COR-L47 (cell line): ENCODE measurements at places on chromosomes 1 and 21.
A peak's percentile ranks its signal among the peaks of the same experiment; 100 is the strongest.

GRCh38 chr1:15346346-15347030, 63.2 kb upstream of the EFHD2 start:
- no peak for DNase-seq

GRCh38 chr1:39410915-39411436, 80.5 kb upstream of the BMP8A start:
- peak; percentile 13 for DNase-seq

DNA sequence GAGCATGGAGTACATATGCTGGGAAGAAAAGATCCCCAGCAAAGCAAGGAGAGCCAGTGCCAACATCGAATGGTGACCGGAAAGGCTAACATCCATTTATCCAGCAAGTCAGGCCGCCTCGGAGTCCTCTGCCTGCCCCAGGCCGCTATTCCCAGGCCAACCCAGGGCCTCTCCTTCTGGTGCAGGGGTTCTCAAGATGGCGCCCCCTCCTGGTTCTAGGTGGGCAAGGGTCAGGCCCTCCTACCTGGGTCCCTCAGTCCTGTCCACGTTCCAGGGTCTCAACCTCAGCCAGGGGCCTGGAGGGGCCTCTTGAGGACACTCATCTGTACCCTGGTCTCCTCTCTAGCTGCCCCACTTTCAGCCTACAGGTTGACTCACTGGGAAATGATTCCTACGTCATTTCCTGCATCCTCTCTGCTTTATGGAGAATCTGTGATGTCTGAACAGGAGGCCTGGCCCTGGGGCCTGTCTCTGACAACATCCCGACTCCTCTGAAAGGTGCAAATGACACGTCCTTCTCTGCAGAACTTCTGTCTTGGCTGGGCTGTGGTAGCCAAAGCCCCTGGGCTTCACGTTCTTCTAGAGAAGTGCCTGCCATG, 145.3 kb downstream of the PSMG1 start:
- DNase-seq, result no peak

DNA sequence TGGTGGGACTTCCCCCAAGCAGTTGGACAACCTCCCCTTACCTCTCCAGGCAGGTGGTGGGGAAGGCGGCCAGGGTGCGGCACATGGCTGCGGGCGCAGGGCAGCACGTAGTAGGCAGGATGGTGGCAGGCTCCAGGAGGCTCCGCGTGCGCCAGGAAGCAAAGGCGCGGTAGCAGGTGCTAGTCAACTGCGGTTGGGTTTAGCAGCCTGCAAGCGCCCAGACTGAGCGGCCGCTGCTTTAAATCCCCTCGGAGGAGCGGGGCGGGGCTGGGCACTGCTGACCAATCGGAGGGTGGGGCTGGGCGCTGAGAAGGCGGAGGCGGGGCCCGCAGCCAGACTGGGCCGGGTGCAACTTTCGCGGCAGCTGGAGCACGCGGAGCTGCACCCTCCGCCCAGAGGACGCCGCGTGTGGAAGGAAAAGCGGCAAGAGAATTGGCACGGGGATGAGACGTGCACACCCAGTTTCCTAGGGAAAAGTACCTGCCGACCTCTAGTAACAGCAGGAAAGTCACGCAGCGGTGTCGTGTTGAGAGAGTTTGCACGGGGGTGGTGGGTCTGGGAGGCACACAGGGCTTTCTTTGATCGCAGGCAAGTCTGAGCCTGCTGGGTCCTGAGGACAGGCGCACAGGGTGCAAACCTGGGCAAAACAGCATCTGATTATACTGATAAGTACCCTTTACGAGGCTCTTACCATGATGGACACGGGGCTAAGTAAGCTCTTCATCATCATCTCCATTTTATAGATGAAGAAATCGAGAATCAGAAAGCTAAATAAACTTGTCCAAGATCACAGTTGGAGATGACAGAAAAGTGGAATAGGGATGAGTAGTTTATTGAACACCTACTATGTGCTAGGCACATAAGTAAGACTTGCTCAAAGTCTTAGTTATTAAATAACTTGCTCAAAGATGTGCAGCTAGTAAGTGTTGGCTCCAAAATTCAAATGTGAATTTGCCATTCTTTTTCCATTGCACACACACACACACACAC, at the start of gene RGS16:
RGS16 (minus strand) TSS at position 215 of the 990 bp plus-strand sequence; CDS start at position 85, 130 bp downstream.
- peak; percentile 93 for DNase-seq

DNA sequence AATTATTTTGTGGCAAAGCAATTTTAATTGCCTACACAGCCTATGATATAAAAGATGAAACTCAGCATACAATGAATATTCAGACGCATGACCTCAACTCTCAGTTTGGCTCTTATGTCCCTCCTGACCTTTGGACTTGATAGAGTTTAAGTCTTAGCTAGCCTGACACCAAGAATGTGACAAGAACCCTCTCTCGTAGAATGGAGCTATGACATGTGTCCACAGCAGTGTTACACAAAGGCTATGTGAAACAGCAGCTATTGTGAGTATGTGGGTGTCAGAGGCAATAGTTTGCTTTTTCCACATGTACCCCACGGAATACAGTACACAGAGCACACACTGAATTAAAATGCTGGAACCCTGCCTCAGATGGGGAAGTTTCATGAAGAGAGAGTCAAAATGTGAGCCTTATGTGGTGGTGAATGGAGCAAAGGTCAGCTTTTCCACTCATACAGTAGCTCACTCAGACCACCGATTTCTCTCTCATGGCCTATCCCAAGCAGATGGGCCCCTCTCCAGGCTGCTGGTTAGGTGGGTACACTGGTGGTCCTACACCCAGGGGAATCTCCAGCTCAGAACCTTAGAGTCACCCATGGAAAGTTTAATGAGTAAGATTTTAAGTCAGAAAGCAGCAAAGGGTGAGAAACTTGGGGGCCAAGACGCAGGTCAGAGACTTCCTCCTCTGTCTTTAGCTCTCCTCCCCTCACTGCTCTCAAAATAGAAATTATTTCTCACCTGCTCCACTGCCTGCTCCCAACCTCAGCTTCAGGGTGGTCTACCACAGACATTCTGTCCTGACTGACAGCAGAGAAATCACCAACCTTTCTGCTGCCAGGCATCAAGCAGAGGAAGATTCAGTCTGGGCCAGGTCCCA, 10.1 kb upstream of the XCL2 start:
- DNase-seq, result no peak

DNA sequence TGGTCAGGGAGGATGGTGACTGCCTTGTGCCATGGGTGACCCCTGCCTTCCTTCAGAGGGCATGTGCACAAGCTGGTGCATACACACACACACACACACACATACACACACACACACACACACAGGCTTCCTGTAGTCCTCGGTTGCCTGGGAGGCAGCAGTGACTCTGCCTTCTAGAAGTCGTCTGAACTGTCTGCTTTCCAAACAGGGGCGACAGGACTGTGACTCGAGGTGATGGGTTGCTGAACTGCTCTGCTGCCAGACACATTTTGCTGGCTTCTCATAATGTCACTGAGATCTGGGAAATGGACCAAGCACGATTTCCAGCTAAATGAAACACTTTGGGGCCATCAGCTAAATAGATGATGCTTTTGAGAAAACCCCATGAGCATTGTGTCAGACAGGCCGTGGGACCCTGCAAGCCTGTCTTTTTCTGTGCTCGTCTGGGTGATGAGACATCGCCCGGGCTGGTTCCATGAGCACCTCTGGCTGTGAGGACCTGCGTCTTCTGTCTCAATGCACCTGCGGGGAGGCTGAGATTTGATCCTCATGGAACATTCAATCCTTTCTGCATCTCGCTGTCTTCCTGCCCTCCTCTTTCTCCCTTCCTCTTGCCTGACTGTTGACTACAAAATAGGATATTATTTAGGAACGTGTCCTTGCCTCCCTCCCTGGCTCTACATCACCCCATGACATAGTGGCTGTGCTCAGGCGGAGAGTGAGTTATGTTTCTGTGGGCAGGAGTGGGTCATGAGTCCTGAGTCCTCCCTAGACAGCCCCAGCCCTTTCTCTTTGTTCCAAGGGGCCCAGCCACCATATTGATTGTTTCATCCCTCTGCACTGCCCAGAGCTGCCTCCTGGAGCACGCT, 436.8 kb downstream of the CAMTA1 start:
- no peak for DNase-seq

DNA sequence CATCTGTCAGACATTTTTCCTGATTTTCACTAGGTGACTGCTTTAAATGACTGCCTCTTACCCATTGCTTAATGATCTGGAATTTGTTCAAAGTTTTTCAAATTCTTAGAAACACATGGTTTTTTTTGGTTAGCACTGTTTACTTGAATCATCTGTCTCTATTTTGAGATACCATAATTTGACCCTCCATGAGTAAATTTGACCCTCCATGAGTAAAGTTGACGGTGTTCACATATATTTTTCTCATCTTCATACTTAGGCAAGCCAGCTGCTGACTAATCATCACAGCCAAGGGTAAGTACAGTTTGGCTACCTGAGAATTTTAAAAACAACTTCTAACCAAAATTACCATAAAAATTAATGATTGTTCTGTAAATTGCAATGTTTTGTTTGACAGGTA, 586.5 kb downstream of the PTBP2 start:
- no peak for DNase-seq

GRCh38 chr1:185536165-185536920, 197.8 kb upstream of the HMCN1 start:
- DNase-seq, result no peak

DNA sequence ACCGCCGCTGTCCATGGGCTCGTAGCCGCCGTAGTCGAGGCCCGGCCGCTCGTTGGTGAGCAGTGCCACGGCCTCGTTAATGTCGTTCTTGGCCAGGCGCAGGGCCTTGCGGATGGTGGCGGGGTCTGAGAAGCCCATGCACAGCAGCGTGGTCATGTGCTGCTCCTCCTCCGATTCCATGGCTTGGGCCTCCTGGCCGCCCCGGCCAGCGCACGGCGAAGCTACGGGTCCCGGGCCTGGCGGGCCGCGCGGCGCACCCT, 300 bp downstream of the USP24 start:
- DNase-seq, result no peak

- DNase-seq, result no peak
Observed at GRCh38 chr1:40817791-40818263, 34.2 kb downstream of the KCNQ4 start.

GRCh38 chr1:212186427-212187207, 98.6 kb upstream of the PPP2R5A start:
- DNase-seq, result no peak

DNA sequence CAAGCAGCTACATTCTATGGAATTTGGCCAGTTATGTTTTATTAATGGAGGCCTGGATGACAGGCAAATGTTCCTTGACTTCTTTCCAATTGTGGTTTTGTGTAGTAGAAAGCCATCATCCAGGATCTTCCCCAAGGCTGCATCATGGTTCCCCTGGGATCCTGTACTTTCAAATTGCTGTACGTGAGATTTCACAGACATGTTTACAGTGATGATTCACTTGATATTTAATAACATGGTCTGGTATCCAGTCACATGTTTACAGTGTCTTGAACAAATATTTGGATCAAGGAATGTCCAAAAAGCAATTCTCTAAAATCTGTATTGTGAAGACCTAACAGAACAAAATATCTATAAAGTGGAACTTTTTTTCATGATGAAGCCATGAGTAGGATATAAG, 68.3 kb upstream of the ST6GALNAC3 start:
- no peak for DNase-seq

DNA sequence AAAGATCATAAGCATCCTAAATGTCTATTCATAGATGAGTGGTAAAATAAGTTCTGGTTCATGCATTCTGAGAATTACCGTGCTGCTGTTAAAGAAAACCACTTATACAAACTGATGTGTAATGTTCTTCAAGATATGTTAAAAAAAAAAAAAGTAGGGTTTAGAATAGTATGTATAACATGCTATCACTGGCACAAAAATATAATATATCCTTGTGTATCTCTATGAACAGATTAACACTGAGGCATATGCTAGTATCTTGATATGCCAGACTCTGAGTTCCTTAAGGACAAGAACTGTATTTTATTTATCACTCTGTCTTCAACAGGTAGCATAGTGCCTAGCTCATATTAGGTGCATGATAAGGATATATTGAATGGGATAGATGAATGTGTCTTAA, 108.9 kb downstream of the HS2ST1 start:
- DNase-seq, result no peak

- no peak for DNase-seq
Observed at GRCh38 chr21:46008893-46009621, 27.5 kb downstream of the COL6A1 start.

- no peak for DNase-seq
Observed at GRCh38 chr21:22444990-22445389, 1446.8 kb downstream of the NCAM2 start.

GRCh38 chr1:84089465-84089864, 54.6 kb upstream of the PRKACB start:
- no peak for DNase-seq

- peak; percentile 35 for DNase-seq
Observed at GRCh38 chr1:216193839-216194443, 229.3 kb downstream of the USH2A start.

- no peak for DNase-seq
Observed at GRCh38 chr1:217315346-217315745, 315.5 kb downstream of the GPATCH2 start.

- DNase-seq, result peak; percentile 5
Observed at GRCh38 chr1:91742848-91743292, 143.1 kb downstream of the TGFBR3 start.

GRCh38 chr1:209335178-209335577, 248.3 kb upstream of the CAMK1G start:
- peak; percentile 24 for DNase-seq

DNA sequence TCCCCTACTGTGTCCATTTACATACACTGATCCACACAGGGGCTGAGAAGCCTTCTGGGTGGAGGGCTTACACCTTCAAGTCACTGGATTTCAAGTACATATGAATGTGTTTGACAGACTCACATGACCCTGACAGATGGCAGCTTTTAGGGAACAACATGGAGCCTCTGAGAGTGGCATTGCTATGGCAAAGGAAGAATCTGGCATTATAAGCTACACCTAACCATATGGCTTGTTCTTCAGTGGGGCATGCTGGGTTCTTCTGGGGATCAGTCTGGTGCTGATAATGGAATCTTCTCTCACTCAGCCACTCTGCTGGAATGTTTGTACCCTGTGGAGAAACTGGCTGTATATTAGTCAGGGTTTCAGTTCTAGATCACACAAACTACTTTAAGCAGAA, 68.5 kb upstream of the PDE4B start:
- no peak for DNase-seq

DNA sequence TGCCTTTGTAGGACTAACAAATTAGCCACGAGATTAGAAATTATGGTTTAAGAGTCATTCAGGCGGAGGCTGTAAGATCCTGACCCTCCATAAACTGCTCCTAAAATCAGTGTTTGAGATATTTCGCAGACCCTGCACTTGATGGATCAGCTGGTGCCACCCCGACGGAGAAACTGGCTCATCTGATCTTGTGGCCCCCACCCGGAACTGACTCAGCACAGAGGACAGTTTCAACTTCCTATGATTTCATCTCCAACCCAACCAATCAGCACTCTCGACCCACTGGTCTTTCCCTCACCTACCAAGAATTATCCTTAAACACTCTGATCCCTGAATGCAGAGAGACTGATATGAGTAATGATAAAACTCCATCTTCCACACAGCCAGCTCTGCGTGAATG, 3.7 kb upstream of the JAM2 start:
- no peak for DNase-seq

DNA sequence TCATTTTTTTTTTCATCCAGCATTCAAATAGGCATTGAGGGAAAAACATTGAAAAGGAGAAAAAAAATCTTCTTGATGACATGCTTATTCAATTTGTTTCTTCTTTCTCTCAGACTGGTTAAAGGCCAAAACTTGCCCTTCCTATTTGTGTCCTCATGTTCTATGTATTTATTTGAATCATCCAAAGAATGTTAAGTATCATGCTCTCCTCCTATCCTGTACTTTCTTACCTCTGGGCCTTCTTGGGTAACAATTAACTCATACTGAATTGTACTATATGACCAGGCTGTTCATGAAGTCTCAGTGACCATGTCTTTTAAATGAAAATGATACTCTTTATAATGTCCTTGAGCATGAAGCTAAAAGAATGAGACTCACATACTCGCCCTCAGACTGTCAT, 36.5 kb upstream of the DENND1B start:
- DNase-seq, result no peak

- no peak for DNase-seq
Observed at GRCh38 chr1:207025146-207025880, 7.2 kb downstream of the C1orf116 start.
